ENCODE measurements at places on chromosomes 1 and 21.

GRCh38 chr1:33468531-33468930 lies 3.9 kb upstream of the ZSCAN20 start:
- no peak for DNase-seq

DNA sequence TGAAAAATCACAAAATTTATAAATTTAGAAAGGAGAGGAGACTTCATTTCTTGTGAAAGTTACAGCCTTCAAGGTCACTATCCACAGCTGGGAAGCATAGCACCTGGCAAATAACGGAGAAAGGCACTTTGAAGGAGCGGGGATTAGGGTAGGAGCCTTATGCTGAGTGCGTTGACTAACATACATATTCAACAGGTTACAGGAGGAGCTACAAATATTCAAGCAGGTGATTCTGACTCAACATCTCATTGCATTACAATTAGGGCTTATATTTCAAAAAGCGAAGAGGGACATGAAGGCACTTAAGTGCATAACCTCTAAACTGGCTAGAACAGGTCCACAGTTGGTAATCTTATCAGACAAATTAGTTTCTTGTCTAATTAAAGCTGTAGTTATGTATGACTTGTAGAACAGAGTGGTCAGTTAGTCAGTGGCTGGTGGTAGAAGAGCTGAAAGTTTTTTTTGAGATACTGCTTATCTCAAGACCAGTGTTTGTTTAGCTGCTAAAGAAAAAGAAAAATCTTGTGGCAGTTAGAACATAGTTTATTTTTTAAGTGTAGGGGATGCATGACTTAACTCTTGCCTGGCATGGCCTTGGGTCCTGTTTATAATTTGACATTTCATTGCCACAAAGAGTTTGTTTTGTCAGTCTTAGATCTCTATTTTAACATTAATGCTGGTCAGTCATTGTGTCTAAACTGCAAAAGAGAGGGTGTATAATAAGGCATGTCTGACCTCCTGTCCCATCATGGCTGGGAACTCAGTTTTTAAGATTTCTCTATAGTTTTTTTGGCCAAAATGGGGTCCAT lies 311.5 kb downstream of the DUSP10 start:
- no peak for DNase-seq

DNA sequence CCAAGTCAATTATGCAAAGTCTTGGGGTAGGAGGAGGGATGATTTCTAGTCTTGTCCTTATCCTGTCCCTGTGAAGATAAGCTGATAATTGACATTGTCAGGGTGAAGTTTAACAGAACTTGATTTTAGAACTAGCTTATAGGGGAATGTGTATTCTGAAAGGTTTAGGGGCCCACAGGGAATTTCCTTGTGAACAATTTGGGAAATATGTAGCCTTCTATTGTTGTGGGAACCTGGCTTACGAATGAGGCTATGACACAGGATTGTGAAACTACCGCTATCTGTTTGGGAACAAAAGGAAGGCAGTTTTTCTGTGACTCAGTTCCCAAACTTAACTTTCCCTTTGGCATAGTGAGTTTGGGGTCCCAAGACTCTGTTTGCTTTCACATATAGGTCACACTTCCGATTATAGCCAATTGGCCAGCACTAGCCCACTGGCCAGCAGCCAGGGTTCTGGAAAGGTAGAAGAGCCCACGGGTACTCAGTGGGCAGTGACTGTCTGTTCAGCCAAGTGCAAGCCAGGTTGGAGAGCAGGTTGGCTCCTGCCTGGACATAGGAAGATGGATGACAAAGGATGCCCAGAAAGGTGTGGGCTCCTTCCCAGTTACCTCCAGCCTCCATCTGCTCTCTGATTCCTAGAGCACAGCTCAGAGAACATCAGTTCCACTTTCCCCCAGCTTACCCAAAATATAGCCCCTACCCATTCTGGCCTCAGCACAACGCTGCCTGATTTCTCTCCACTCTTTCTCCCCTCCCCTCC lies 35.5 kb downstream of the H3-3A start:
- DNase-seq, result no peak

DNA sequence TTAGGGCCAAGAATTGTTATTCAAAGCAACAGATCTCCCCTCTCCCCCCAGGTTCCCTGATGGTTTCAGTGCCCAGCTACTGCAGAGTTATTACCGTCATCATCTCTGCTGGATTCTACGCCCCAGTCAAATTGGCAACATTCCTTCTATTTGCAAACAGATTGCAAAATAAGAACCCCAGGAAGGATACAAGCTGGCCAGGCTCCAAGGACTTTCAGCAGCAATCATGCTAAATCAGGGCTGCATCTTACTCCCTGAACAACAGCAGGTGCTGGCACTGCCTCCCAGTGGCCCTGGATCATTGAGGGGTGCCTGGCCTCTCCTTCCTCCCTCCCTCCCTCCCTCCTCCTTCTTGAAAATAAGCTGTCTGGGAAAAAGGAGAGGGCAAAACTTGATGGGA lies 521.6 kb upstream of the BEND5 start:
- no peak for DNase-seq

DNA sequence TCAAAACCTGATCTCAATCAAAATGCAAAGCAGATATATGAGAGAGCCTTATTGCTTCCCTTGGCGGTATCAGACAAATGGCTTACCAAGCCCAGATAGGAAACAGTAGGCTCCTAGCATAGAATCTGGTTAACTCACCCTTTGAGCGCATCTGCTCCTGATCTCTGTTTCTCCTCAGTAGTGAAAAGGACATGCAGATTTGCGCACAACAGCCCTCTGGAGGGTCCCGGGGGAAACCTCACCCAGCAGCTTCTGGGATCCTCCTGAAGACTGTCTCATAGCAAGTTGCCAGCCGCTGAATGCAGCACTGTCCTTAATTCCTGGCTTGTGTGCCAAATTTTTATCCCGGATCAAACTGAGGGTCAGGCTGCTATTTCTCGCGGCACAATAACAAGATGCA lies 192.2 kb downstream of the FASLG start:
- DNase-seq, result no peak

- no peak for DNase-seq
Measured at GRCh38 chr1:14137411-14138134, 437.6 kb downstream of the PRDM2 start.

- DNase-seq, result no peak
Measured at GRCh38 chr1:160776178-160776577, 19.8 kb upstream of the LY9 start.
